ENCODE measurements at places on chromosomes 2 and 18.

- no peak for DNase-seq
These were observed 516.3 kb upstream of the FSIP2 start for GRCh38 chr2:185222311-185222710.

DNA sequence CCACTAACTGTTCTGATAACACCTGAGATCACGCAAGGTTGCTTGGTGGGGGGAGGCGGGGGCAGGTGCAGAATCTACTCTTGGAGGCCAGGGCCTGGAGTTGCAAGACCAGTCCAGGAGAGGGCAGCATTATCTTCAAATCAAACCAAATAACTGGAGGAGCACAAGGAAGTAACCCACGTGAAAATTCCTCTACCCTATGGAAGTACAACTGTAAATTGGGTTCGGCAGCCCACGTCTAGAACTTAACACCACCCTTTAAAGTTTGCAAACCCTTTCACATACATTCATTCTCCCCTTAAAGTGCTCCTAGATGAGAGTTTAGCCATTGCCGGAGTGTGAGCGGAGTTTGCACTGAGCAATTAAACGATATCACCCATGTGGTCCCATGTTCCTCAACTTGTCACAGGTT is 19.6 kb upstream of the CXCR1 start:
- DNase-seq: peak; percentile 34

DNA sequence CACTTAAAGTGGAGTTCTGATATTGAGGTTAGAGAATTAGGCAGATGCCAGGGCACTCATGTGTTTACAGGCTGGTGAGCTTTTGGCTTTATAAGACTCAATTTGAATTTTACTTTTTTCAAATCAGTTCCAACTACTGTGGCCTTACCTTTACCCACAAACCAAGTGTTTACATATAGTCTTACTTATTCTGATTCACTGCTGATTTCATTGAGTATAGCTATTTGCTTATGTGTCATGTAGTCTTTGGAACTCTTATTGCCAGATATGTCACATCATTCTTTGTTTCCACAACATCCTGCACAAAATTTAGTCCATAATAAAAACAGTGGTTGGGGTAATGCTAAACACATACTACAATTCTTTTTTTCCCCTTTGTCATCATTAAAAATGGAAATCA is 96.5 kb downstream of the XIRP2 start:
- no peak for DNase-seq

GRCh38 chr2:79855264-79856006 is 342.6 kb downstream of the CTNNA2 start:
- DNase-seq: no peak

GRCh38 chr18:80231616-80232015 is 15.7 kb downstream of the PARD6G start:
- DNase-seq: no peak

- peak; percentile 30 for DNase-seq
These were observed 24.6 kb upstream of the ATOH8 start for GRCh38 chr2:85728883-85729824.

GRCh38 chr2:148664229-148664628 is 19.7 kb downstream of the EPC2 start:
- no peak for DNase-seq

DNA sequence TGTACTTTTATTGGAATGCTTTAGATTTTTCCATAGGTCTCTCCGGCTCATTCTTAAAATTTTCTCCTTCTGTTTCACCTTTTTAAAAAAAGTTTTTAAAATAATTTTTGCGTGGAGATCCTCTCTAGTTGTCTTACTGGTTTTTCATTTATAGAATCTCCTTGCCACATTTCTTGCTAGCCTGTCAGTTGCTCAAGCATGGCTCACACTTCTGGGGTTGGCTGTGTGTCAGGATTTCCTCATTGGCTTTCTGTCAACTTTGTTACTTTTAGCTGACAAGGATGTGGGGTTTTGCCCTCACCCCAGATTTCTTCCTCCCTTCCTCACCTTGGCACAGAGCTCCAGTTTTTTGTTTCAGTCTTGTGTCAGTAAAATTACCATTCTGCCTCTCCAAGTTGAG is 124.6 kb downstream of the ZNF407 start:
- no peak for DNase-seq

- DNase-seq: no peak
These were observed 82.0 kb downstream of the LIMS1 start for GRCh38 chr2:108616318-108616717.

GRCh38 chr2:140597836-140598235 is 1533.0 kb downstream of the LRP1B start:
- no peak for DNase-seq

GRCh38 chr2:169798397-169798717 is 314 bp upstream of the SSB start:
- no peak for DNase-seq

GRCh38 chr18:65955747-65956146 is 204.9 kb downstream of the CDH7 start:
- no peak for DNase-seq

GRCh38 chr2:224180810-224181209 is 141.7 kb upstream of the SERPINE2 start:
- no peak for DNase-seq

GRCh38 chr2:118223511-118223991 is 135.3 kb downstream of the INSIG2 start:
- DNase-seq: no peak

DNA sequence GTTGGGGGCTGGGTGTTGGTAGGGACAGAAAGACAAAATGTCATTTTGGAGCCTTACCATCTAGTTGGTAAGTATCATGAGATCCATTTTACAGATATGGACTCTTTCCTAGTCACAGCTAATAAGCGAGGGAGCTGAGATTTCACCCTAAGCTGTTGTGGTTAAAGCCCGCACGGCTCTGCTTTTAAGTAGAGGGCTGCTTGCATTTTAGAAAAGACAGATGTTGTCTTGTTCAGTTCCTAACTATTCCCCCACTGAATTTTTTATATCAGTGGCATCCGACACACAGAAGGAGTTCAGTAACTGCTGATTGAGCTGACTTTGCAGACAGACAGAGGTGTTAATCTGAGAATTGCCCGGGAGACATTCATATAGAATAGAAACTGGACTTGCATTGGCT is 3.7 kb downstream of the QPCT start:
- DNase-seq: no peak

GRCh38 chr2:12797815-12798214 is 81.1 kb downstream of the TRIB2 start:
- DNase-seq: no peak

GRCh38 chr2:226838722-226839121 is 2.9 kb downstream of the RHBDD1 start:
- no peak for DNase-seq

DNA sequence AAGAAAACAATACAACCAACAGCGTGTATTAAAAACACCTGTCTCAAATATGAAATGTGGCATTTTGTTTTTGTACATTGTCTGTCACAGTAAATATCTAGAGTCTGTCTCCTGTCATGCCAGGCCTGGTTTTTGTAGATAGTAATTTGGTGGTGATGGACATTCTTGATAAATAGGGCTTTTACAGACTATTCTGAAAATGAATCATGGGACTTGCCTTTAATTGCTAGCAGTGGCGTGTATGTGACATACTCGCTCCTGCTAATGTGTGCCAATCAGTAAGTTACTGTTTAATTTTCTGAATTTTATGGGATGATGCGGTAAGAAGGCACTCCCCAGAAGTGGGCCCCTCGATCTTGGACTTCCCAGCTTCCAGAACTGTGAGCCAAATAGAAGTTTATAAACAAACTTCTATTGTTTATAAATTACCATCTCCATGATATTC is 83.7 kb downstream of the TANC1 start:
- no peak for DNase-seq

DNA sequence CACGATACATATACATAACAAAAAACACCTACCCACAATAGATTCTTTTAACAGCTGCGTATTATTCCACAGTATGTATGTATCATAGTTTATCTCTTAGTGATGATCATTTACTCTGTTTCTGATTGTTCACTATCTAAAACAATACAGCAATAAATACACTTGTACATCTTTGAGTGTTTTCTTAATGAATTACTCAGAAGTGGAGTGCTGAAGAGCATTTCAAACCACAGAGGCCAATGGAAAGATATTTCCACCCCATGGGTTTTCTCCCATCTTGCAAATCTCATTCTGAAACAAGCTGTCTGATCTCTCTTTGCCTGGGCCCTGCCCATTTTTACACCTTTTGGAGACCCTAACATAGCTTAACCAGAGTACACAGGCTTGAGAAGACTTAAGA is 113.8 kb upstream of the KLF7 start:
- DNase-seq: no peak

- no peak for DNase-seq
These were observed 67.3 kb downstream of the CTNNA2 start for GRCh38 chr2:79580175-79580574.

DNA sequence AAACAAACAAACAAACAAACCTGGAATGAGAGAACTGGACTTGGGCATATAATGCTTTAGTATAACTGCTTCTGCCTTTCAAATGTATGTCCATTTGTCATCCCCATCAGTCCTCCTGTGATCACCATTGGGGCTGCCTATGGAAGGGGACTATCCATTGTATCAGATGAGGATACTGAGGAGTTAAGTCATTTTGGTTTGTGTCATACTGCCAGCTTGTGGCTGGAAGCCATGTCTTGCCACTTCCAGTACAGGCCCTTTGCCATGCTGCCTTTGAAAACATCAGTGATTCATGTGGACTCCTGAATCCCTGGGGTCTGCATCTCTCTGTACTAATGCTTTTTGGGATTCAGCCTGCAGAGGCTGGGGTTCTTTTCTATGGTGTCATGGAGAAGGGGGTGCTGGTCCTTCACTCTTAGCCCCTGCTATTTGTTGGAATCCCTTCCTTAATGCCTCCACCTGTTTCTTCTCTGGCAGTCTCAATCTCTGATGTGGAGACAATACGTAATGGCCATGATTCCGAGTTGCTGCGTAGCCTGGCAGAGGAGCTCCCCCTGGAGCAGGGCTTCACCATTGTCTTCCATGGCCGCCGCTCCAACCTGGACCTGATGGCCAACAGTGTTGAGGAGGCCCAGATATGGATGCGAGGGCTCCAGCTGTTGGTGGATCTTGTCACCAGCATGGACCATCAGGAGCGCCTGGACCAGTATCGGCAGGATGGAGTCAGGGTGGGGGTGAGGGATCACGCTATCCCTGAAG is 10.6 kb downstream of the PLCD4 start:
- no peak for DNase-seq

GRCh38 chr2:135030826-135031225 is 16.4 kb downstream of the MAP3K19 start:
- no peak for DNase-seq

GRCh38 chr18:43277164-43277600 is at the start of gene SYT4:
Gene SYT4 (minus strand): TSS chr18:43277490. CDS start chr18:43277281, 209 bp downstream.
- no peak for DNase-seq

- no peak for DNase-seq
These were observed 28.0 kb downstream of the MYO5B start for GRCh38 chr18:50166901-50167300.

- no peak for DNase-seq
These were observed 72.8 kb downstream of the EMILIN2 start for GRCh38 chr18:2919600-2919999.

DNA sequence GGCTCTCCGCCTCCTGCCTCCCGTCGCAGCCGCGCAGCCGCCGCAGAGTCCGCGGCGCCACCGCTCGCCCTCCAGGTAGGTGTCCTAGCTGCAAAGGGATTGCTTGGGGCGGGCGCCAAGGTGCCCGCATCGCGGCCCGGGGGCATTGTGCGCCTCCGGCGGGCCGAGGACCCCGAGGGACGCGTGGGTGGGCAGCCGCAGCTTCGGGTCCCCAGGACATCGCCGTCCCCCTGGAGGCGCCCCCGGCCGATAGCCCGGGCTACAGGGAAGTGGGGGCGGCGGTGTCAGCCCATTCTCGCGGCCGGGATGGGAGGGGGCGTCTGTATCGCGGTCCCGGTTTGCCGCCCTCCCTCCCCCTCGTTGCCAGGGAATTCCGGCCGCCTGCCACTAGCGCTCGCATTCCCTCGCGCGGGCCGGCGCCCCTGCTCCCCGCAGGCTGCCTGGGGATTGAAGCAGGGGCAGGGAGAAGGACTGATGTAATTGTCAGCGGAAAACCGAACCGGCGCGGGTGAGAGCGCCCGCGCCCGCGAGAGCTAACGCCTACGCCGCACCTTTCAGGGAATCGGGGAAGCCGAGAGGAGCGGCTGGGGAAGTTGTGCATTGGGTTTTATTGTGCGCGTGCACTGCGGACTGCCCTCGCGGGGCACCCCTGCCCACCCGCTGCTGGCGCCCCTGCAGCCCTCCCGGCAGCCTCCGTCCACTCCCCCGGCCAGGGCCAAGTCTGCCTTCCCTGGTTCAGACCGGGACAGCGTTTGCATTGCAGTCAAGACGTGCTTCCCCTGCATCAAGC is 483 bp downstream of the OSBPL6 start:
- no peak for DNase-seq

- DNase-seq: no peak
These were observed 7.3 kb downstream of the IRS1 start for GRCh38 chr2:226792155-226792881.

DNA sequence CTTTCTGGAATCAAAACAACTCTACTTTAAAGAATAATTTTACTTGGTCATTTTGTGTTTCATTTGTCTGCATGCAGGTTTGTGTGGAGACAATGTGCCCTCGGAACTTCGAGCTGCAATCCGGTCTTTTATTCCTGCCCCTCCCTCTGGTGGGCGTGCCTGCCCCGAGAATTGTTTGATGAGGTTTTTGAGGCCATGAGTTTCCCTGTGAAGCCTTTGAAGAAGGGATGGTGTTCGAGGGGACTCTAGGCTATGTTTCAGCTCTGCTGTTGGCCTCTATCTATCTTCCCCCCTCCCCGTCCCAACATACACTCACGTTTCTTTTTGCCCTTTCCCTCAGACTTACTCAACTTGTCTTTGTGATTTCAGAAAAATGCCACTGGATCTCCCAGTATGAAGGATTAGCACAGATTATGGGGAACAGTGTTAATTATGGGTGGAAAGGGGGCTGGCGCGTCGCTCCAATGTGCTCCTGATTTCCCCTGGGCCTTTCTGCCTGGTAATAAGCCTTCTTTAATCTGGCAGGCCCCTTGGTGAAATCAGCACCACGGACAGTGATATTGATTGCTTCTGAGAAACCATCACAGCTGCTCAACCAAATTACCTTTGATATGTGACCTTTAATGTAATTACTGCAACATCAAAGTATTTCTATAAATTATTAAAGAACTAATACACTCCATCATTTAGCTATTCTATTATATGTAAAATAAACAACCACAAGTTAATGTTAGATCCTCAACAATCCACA is 82.2 kb downstream of the CELF4 start:
- no peak for DNase-seq

GRCh38 chr18:47168913-47169312 is 7.3 kb downstream of the IER3IP1 start:
- no peak for DNase-seq

- DNase-seq: no peak
These were observed 18.3 kb upstream of the CXCR4 start for GRCh38 chr2:136135921-136136906.

GRCh38 chr2:179355881-179356280 is 91.2 kb upstream of the SESTD1 start:
- DNase-seq: no peak

- DNase-seq: peak; percentile 30
These were observed 99.5 kb upstream of the STK39 start for GRCh38 chr2:168346725-168347477.

GRCh38 chr18:35383136-35383535 is 6.0 kb upstream of the ZNF396 start:
- DNase-seq: no peak

GRCh38 chr2:82796132-82796531 is 1662.9 kb downstream of the SUCLG1 start:
- DNase-seq: no peak

Data from stimulated activated CD4-positive, alpha-beta T cell treated with anti-CD3 and anti-CD28 coated beads, Interleukin-1b, Interleukin-23, amount 100 ng/mL, for 1 hour (primary cell).